ENCODE measurements at places on chromosomes 6 and 20.

- DNase-seq = no peak
Observed at GRCh38 chr20:62623488-62624324, 18.6 kb upstream of the SLCO4A1 start.

GRCh38 chr6:16676978-16677377, 84.3 kb downstream of the ATXN1 start:
- DNase-seq = no peak

DNA sequence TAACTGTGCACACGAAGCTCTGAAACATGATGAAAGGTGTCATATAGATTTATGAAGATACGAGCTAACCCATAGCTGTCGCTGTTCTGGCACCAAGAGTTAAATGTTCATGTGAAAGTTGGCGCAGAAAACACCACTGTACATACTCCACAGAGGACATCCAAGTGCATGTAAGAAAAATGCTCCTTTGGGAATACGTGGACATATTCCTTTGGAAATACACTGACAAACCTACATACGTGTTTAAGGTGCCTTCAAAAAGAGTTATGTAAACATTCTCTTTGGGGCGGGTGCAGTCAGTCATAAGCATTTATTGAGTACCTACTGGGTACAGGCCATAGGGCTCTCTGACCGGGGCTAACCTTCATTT, 723 bp upstream of the ARID1B start:
- DNase-seq = no peak

- no peak for DNase-seq
Observed at GRCh38 chr20:1202762-1203504, at the start of gene C20orf202. Gene C20orf202 (plus strand): TSS chr20:1203454. CDS start chr20:1203586, 132 bp downstream.

DNA sequence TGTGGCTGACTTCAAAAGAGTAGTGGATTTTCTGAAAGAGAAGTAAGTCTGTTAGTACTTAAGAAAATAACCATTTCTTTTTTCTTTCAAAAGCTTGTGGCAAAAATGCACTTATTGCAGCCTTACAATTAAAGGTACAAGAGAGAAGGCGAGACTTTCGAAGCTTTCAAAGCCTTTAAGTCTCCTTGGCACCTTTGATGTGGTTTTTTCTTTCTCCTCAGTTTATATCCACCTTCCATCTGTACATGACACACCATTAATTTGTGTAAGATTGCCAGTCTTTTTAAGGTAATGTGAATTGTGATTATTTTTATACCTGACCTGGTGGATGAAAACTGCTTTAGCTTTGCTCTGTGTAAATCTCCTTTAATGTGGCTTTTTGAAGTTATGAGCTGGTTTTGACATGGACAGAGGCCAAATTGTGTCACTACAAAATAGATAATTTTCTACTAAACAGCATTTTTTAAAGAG, 466.1 kb downstream of the CDKAL1 start:
- DNase-seq = no peak

- DNase-seq = no peak
Observed at GRCh38 chr6:14549304-14549770, 431.8 kb downstream of the CD83 start.

DNA sequence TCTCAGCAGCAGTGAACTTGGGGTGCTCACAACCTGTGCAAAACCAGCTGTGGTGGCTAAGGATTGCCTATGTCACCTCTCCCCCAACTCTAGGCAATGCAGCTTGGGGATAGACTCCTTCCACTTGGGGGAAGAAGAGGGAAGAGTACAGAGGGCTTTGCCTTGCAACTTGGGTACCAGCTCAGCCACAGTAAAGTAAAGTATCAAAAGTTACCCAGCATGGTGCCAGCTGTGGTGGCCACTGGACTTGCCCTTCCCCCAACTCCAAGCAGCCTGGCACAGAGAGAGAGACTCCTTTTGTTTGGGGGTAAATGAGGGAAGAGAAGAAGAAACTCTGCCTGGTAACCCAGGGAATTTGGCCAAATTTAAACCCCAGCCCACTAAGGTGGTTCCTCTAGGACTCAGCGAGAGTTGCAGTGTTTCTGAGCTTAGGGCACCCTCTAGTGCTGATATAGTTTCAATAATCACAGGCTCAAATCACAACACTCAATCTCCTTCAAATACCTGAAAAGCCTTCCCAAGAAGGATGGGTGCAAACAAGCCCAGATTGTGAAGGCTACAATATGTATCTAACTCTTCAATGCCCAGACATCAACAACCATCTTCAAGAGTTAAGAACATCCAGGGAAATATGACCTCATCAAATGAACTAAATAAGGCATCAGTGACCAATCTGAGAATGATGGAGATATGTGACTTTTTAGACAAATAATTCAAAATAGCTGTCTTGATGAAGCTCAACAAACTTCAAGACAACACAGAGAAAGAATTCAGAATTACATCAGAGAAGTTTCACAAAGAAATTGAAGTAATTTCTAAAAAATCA, 7.6 kb upstream of the DEFB129 start:
- DNase-seq = peak; percentile 40

DNA sequence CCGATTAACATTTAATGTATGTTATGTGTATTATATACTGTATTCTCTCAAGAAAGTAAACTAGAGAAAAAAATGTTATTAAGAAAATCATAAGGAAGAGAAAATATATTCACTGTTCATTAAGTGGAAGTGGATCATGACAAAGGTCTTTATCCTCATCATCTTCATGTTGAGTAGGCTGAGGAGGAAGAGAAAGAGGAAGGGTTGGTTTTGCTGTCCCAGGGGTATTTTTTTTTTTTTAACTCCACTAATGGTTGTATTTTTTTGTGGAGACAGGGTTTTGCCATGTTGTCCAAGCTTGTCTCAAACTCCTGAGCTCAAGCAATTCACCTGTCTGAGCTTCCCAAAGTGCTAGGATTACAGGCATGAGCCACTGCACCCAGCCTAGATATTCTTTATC, 11.0 kb downstream of the ECT2L start:
- no peak for DNase-seq

DNA sequence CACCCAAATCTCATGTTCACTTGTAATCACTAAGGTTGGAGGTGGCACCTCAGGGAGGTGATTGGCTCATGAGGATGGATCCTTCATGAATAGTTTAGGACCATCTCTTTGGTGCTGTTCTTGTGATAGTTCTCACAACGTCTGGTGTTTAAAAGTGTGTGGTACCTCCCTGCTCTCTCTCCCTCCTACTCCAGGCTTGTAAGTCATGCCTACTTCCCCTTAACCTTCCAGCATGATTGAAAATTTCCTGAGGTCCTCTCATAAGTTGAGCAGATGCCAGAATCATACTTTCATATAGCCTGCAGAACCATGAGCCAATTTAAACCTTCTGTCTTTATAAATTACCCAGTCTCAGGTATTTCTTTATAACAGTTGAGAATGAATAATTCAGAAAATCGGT, 16.6 kb downstream of the HLA-A start:
- no peak for DNase-seq

DNA sequence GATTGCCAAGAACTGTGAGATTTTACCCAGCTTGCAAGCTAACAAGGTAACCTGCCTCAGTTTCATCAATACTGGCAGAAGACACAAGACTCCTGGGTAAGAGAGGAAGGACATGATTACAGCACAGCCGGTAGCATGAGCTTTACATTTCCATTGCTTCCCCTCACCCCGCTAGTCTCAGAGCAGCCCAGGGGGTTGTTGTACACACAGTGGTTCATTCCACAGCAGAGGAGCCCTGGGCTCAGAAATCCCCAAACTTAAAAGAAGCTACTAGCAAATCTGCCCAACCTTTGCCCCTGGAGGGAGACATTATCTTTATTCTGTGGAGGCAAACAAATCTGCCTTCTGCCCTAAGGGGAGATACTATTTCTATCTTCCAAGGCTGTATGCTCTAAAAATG, 17.1 kb upstream of the MTHFD1L start:
- no peak for DNase-seq

DNA sequence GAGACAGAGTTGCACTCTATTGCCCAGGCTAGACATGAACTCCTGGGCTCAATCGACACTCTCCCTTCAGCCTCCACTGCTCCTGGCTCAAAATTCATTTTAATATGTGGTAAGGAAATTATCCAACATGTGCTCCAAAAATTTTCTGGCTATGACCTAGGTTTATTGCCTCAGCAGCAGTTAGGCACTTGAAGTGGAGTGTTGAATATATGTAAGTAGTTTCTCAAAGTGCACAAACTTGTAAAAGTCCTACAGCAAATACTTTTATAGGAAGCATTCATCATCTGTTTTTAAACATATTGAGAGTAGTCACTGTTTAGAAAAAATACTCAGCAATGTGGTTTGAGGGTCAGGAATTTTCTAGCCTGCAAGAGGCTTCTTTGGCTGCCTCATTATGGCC, 13.2 kb downstream of the FILIP1 start:
- no peak for DNase-seq

DNA sequence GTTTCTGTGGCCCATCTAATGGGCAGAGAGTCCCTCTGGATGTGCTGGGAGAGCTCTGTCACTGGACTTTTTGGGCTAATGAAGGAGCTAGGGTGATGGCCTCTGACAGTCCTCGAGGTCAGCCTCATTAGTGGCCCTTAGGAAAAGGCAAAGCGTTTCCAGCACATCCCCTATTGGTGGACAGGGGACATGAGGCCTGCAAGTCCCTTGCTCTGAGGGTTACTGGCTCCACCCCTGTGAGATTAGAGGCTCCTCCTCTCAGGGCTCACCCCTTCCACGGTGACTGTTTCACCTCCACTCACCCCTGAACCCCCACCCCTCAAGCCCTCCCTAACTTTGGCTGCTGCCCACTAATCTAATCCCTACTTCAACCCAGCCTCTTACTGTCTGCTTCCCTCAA, 12.8 kb upstream of the FANCE start:
- no peak for DNase-seq

- no peak for DNase-seq
Observed at GRCh38 chr6:28003059-28003458, 46.0 kb downstream of the OR2B6 start.

DNA sequence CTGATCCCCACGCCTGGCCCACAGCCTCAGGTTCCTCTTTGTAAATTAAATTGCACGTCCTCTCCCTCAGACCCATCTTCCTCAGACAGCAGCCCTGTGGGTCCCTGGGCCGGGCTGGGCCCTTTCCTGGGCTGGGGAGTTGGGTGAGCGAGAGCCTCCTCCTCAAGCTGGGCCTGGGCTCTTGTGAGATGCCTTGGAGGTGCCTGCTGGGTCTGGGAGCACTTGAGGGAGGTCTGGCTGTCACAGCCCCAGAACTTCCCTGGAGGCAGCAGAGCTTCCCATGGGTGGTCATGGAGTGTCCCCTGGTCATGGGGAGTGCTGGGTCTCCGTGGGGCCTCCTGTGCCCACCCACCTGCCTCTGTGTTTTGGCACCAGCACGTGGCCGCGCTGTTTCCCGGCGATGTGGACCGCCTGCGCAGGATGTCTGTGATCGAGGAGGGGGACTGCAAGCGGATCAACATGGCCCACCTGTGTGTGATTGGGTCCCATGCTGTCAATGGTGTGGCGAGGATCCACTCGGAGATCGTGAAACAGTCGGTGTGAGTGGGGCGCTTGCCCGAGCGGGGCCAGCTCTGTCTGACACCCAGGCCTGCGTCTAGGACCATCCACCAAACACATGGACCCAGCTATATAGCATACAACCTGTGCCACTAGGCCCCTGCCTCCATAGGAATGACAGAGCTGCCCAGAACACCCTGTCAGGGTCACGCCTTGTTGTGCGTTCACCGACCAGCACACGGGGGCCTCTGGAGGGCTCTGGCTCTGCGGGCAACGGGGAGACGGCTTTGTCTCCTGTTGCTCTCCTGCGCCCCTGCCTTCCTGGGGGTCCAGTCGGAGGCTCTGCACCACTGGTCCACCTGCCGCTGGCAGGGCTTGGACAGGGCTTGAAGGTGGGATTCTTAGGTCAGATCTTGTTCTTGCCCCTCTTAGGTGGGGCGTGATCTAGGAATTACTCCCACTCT, 33.0 kb downstream of the PYGB start:
- no peak for DNase-seq

DNA sequence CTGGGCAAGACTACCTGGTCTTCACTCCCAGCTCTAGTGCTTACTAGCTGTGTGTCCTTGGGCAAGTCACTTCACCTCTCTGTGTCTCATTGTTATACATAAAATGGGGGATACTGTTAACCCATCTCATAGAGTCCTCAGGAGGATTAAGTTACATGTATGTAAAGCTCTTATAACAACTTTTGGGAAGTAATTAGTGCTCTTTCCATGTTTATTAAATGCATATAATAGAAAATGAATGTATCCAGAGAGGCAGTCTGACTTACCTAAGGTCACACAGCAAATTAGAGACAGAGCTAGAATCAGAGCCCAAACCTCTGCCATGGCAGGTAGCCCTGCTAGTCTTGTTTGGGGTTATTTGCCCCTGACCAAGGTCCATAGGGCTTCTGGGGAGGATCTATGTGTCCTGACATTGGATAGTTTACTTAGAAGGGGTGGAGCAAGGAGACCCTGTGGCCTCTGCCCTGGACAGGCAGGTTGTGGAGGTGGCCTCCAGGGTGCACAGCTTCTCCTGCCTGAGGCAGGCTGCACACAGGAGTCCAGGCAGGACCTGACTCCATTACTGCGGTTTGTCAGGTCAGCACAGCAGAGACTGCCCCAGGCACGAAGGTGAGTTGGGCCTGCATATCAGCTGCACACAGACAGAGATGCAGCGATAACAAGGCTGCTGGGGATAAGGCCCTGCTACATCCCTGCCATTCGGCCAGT, 8.4 kb upstream of the MAPK13 start:
- DNase-seq = no peak

DNA sequence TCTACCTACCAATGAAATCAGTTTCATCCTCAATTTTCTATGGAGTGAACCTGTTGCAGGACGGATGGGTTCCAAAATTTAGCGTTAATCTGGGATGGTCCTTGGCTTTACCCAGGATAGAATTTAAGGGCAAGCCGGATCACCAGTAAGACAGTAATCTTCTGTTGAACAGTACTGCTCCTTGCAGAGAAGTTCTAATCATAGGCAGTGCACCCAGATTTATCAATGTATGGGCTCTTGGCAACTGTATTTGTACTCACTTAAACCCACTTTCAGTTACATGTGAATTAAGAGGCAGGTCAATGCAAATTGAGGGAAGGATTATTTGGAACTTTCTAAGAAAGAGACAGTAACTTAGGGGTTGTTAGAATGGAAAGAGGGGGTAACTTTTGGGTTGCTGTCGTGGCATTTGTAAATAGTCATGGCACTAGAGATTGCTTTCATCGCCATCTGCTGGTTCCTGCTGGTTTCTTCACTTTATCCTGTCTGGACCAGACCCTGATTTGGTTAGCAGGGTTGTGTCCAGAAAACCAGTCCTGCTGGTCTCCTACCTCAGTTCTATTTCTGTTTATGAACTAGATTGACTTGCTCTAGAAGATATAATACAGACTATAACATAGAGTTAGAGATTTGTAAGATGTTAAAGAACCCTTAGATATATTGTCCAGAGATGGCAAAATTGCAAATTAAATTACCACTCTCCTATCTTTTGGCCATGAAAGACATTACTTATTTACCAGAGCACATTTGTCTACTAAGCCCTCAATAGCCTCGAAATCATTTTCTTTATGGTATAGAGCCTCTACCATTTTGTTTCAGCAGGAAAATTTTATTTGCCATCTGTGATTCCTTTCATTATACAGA, 646.3 kb downstream of the UTRN start:
- no peak for DNase-seq

GRCh38 chr20:63973160-63973479, 3.4 kb upstream of the ZNF512B start:
- no peak for DNase-seq

GRCh38 chr6:38307740-38308139, 332.0 kb downstream of the BTBD9 start:
- DNase-seq = no peak
